ENCODE measurements at places on chromosomes 2 and 18.

- DNase-seq: peak; percentile 9
Measured at GRCh38 chr2:51734115-51734514, 702.2 kb upstream of the NRXN1 start.

GRCh38 chr2:222064286-222064685 lies 234.5 kb downstream of the PAX3 start:
- no peak for DNase-seq

DNA sequence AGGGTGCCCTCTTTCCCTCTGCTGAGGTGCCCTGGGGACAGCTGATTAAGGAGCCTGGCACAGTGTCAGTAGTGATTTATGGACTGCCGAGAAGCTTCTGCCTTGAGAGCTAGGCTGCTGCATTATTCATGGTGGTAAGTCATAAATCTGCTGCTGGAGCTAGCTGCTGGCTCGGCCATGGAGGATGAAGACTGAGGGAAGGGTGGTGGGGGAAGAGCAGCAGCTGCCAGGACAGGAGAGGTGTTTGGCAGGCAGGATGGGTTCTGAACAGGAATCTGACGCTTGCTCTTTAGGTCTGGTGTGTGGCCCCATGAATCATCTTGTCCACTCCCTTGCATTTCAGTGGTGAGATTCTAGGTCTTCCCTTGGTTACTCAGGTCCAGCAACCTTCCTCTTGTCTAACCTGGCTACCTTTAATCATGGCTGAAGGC lies 296.3 kb downstream of the DYSF start:
- peak; percentile 69 for DNase-seq

GRCh38 chr18:51588616-51589015 lies 391.1 kb upstream of the MEX3C start:
- no peak for DNase-seq

DNA sequence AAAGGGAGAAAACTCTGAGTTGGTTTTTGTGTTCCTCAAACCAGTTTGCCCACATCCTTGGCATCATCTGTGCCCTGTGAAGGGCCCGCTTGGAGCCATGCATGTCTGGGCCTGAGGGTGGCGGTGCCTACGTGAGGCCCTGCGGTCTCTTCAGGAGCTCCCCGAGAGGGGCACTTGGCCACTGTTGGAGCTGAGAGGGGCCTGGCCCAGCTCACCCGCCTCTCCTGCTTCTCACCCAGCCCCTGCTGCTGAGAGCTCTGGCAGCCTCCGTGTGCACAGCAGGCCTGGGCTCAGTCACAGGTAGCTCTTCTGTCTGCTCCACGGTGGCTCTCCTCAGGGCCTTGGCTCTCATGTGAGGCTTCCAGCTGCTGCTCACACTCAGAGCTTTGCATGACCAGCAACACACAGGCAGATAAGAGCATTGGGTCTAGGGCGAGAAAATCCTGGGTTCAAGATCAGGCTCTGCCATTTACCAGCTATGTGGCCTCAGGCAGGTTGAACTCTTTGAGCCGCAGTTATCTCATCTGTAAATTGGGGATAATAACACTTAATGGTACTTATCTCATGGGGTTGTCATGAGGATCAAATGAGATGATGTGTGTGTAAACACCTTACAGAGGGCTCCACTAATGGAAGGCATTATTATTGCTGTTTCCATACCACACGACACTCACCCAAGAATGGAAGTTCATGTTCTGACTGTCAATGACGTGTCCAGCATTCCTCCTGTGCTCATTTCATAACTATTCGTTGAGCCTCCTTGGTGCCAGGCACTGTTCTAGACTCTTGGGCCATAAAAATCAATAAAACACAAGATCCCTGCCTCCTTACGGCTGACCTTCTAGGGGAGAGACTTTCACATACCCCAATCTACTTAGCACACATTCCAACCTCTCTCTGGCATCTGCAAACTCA lies 41.6 kb upstream of the PLB1 start:
- peak; percentile 90 for DNase-seq

DNA sequence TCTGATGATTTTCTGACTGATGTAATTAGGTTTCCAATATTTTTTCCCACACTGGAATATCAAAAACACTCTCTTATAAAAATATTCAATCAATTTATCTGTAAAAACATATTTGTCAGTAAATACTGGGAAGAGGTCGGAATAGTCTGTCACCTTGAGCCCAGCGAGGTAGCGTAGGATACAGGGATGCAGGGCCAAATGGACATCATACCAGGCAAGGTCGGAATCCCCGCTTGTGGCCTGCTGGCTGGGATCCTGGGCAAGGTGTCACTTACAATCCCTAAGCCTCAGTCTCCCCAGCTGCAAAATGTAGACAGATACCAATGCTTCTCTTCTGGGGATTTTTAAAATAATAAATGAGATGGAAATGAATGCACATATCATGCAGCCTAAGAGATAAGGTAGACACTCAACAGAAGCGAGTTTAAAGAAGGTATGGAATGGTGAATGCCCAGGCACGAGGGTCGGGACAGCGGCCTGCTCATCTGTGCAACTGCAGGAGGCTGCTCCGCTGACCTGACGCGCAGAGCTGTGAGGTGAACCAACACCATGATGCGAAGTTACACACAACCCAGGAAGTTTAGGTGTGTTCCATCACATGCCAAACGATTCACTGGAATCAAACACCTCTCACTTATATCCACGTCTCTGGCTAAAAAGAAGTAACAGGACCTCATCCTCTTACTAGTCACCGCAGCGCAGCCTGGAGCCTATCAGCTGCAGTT lies 98.2 kb downstream of the EIPR1 start:
- DNase-seq: no peak

GRCh38 chr2:74385396-74385795 lies 5.3 kb upstream of the DCTN1 start:
- DNase-seq: no peak

- peak; percentile 34 for DNase-seq
Measured at GRCh38 chr2:152028182-152028862, 70.5 kb downstream of the CACNB4 start.

- DNase-seq: no peak
Measured at GRCh38 chr2:239017491-239018098, 169.7 kb downstream of the TWIST2 start.

DNA sequence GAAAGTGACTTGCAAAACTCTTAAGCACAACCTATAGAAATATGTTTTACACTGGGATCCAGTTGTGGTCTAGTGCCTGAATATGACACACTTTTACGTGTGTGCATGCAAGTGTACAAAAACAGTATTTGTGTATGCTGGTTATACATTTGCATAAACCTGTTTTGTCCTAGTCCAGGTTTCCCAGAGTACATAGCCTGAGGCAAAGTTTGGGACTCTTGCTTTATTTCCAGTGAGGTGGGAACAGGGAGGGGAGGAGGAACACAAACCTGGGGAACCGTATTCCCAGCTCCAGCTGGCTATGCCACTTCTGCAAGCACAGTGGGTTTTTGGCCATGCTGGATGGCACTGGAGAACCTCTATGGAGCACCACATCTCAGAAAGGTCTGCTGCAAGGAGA lies 481.1 kb upstream of the HS6ST1 start:
- DNase-seq: no peak

GRCh38 chr2:74089816-74090745 lies 57.6 kb downstream of the BOLA3 start:
- DNase-seq: no peak

DNA sequence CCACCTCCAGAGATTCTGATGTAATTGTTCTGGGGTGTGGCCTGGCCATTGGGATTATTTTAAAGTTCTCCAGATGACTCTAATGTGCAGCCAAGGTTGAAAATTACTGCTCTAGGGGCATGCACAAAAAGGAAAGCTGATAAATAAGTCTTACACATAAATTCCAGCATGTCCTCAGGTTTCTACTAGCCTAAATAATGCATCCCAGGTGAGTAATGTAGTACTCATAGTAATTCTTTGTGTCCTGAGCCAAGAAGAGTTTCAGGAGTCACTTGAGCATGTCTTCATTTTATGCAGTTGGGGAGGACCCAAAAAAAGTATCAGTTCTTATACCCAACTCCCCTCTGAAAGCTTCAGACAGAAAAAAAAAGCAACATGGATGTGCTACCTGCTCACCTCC lies 130.1 kb upstream of the SP5 start:
- peak; percentile 71 for DNase-seq

GRCh38 chr2:31223026-31223425 lies 5.7 kb upstream of the CAPN14 start:
- DNase-seq: no peak

- no peak for DNase-seq
Measured at GRCh38 chr2:2043394-2043793, 287.7 kb downstream of the MYT1L start.

GRCh38 chr2:160206436-160206835 lies 6.4 kb upstream of the ITGB6 start:
- DNase-seq: no peak

GRCh38 chr2:229714080-229714735 lies at the start of gene DNER:
TSS of gene DNER (minus strand) at chr2:229714555. CDS start at chr2:229714423, 132 bp downstream.
- no peak for DNase-seq

GRCh38 chr2:171402906-171403580 lies 30.7 kb downstream of the METTL8 start:
- DNase-seq: no peak

- DNase-seq: no peak
Measured at GRCh38 chr2:154187948-154188347, 316.2 kb downstream of the GALNT13 start.

- DNase-seq: no peak
Measured at GRCh38 chr2:126736133-126736874, 80.3 kb downstream of the GYPC start.

- no peak for DNase-seq
Measured at GRCh38 chr2:233835230-233836186, 18.8 kb downstream of the HJURP start.

DNA sequence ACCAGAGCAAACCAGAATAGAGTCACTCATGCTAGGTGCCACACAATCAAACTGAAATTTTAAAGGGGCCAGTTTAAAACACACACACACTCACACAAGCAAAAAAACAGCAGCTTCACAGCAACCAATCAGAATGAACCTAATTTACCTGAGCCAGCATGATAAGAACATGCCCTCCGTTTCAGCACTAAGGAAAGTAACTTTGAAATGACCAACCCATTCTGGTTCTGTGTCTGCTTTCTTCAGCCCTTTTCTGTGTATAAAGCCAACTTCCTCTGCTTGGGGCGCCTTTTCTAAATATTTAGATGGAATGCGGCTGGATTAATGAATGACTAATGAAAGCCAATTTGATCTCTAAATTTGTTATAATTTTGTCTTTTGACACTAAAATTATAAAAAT lies 629.1 kb downstream of the ZEB2 start:
- DNase-seq: no peak

DNA sequence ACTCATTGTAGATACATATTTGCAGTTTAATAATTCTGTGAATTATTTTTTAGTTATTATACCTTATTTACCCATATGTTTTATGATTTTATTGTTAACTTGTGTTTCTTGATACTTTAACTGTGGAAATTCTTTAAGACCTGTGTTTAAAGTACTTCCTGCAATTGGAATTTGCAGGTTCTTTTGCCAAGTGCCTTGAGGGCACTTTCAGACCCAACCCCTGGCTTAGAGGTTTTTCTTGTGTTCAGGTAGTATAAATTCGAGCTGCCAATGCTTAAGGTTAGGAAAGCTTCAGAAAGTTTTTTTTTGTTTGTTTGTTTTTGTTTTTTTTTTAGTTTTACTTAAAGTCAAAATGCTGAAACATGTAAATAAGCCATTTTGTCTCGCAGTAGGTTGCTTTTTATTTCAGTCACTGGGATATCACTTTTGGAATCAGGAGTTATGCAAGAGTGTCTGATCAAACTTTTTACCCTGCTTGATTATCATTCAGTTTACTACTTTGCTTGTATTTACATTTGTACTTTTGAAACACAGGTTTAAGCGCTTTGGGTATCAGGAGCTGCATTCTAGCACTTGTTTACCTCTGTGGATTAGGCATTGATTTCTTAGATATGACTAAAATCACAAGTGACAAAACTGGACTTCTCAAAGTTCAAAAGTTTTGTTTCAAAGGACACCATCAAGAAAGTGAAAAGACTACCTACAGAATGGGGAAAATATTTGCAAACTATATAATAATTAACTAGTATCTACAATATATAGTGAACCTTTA lies 31.8 kb downstream of the TDRD15 start:
- no peak for DNase-seq

- no peak for DNase-seq
Measured at GRCh38 chr2:130976591-130977237, 116.5 kb downstream of the FAM168B start.

All from foreskin keratinocyte (primary cell).